ENCODE measurements at places on chromosomes 4 and X.

GRCh38 chrX:45592101-45592500 lies 391.4 kb upstream of the DIPK2B start:
- no peak for DNase-seq

- no peak for DNase-seq
Observed at GRCh38 chr4:154485127-154485773, 6.3 kb downstream of the DCHS2 start.

GRCh38 chr4:82899374-82900065 lies 1.0 kb upstream of the THAP9 start:
- no peak for DNase-seq

DNA sequence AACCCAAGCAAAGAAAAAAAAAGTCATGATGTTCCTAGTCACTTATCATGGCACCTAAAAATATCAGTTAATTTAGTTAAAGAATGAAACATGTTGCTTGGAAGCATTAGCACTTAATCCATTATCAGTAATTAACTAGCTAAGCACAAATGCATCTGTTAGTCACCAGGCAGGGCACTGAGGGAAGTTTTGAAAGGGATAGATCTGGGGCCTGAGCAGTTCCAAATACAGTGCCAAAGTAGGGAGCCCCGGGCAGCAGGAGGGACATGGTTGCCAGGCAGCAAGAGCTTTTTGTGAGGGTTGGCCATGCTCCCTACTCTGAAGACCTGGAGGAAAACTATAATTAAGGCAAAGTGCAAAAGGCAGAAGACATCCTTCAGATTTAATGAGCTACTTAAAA lies 62.0 kb downstream of the PHKA1 start:
- no peak for DNase-seq

DNA sequence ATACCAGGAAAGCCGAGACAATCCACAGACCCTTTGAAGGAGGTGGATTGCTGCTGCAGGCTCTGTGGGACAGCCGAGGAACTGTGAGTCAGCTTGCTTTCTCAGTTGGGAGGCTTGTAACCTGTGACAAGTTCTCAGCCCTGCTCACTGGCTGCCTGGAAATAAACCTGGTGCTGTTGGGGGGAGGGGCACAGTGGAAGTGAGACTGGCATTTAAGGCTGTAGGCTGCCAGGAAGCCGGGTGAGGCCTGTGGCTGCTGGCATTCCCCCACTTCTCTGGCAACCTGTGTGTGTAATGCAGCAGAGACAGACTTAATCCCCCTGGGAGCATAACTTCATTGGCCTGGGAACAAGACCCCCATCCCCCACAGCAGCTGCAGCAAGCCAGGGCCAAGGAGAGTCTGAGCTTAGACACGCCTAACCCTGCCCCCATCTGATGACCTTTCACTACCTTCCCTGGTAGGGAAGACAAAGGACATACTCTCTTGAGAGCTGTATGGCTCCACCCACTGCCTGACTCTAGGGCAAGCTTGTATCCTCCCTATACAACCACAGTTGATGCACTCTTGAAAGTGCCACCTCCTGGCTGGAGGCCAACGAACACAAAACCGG lies 64.1 kb downstream of the ALPK1 start:
- no peak for DNase-seq

GRCh38 chr4:141759796-141760425 lies 123.5 kb downstream of the IL15 start:
- no peak for DNase-seq

GRCh38 chr4:138796761-138797160 lies 218.8 kb upstream of the NOCT start:
- DNase-seq, result no peak

DNA sequence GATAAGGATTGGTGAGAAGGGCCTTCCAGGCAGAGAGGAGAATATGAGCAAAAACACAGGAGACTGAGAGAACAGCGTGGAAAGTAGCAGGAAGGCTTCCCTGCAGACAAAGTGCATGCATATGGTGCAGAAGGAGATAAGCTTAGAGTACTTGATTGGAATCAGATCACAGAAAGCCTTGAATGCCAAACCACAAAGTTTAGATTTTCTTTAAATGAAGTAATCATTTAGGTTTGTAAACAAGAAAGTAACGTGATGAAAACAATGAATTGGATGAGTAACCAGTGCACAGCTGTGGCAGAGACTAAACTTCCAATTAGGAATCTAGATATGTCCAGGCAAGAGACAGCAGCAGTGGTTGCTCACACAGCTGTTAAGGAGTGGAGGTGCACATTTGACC lies 83.8 kb upstream of the C1QTNF7 start:
- DNase-seq, result no peak

- no peak for DNase-seq
Observed at GRCh38 chr4:183353557-183353956, 31.3 kb upstream of the CLDN24 start.

GRCh38 chr4:145709843-145710242 lies 29.9 kb downstream of the C4orf51 start:
- DNase-seq, result no peak

DNA sequence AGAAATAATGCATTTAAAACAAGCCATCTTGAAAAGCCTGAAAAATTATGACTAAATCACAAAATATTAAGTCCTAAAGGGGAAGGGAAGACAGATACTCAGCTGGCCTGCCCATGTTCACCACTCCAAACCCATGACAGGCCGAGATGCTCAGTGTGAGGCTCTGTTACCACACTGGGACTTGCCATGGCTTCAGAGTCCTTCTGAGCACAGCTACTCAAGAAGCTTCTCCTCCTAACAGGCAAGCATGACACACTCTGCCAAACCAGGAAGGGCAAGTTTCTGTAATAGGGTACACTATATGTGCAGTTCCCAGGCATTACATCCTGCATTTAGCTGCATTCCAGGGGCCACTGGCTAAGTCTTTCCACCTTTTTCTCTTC lies 34.0 kb upstream of the CYBB start:
- no peak for DNase-seq

- no peak for DNase-seq
Observed at GRCh38 chr4:89055157-89056080, 1.6 kb downstream of the FAM13A start.

DNA sequence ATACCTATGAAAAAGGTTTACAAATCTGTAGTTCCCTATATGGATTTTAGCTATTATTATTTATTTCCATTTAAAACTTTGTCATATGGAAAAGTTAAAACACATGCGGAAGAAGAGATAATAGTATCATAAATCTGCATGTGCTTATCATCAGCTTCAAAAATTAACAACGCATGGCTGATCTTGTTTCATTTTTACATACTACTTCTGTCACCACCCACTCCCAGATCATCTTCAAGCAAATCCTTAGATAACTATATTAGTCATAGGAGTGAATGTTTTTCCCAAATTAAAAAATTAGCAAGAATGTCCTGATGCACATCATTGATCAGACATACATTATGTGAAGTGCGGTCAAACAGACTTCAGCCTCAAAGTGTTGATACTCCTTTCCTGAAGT lies 24.6 kb upstream of the MOB1B start:
- DNase-seq, result no peak

All from stimulated activated CD8-positive, alpha-beta memory T cell treated with anti-CD3 and anti-CD28 coated beads, Interleukin-2, amount 100 ng/mL, for 1 hour (primary cell).